ENCODE measurements at places on chromosomes 3 and 15. TPM values are rescaled to one million over a fixed set of nuclear protein-coding genes. Genes with fewer than 3 reads are reported as not detected.

The CD200R1 gene
- 0.93 TPM for total RNA-seq

GRCh38 chr3:13652728-13653127 is 103.8 kb downstream of the FBLN2 start:
- H3K27ac ChIP-seq, result no peak overlapping the region
- H3K36me3 ChIP-seq, result no peaks in the 10 kb centered on the region
- peaks cover 27% of the 10 kb centered on the region for H3K27me3 ChIP-seq
- DNase-seq, result no peak
- H3K4me3 ChIP-seq, result no peak overlapping the region

The SLC2A2 gene
- total RNA-seq, result 123 TPM

DNA sequence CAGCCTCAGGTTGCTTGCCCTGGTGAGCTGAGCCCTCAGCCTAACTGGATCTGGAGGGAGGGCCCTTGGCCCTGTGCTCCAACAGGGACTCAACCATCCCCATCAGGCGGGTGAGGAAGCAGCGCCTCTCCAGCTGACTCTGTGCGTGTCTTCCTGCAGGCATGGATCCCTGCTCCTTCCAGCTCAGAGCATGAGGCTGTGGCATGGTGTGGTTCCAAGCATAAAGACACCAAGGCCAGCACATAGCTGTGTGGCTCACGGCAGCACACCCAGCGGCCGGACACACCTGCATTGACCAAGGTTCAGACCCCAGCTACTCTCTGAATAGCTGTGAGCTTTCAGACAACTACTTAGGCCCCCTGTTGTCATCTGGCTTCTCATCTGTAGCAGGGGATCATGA is 131.0 kb upstream of the PLXNA1 start:
- H3K27ac ChIP-seq, result no peak overlapping the region
- no peaks in the 10 kb centered on the region for H3K36me3 ChIP-seq
- no peaks in the 10 kb centered on the region for H3K27me3 ChIP-seq
- DNase-seq, result no peak
- H3K4me1 ChIP-seq, result peaks cover 15% of the 10 kb centered on the region

DNA sequence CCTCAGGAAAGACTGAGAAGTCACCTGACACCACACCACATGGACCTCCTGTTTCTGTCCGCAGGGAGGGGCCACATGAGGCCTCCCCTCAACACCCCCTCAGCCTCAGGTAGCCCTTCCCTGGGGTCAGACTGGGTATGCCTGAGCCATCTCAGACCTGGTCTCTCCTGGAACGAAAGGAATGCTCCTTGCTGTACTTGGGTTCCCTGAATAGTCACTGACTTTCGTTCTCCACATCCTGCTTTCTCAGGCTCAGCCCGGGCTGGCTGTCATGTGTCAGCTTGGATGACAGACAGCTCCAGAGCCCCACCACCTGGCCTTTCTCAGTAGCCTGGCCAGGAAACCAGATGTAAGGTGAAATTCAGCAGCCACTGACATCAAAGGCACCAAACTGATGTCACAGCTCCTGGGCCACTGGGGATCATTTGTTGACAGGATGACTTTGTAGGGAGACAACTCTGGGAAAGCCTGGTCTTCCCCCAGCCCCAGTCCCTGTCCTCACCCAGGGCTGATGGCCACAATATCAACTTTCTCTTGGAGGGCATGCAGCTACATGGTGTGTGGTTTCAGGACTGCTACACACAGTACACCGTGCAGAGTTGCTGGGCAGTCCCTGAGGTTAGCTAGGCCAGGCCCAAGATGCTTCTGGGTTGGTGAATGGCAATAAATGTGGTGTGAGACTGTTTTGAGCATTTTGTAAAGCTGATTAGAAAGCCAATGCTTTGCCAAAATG is 141.4 kb upstream of the MRPS22 start:
- no peaks in the 10 kb centered on the region for H3K36me3 ChIP-seq
- no peaks in the 10 kb centered on the region for H3K4me1 ChIP-seq
- H3K4me3 ChIP-seq, result no peak overlapping the region
- peak; percentile 78 for DNase-seq
- peaks cover 6% of the 10 kb centered on the region for H3K27me3 ChIP-seq
- no peak overlapping the region for H3K27ac ChIP-seq

The NPAP1 gene
- total RNA-seq, result 1.2 TPM

DNA sequence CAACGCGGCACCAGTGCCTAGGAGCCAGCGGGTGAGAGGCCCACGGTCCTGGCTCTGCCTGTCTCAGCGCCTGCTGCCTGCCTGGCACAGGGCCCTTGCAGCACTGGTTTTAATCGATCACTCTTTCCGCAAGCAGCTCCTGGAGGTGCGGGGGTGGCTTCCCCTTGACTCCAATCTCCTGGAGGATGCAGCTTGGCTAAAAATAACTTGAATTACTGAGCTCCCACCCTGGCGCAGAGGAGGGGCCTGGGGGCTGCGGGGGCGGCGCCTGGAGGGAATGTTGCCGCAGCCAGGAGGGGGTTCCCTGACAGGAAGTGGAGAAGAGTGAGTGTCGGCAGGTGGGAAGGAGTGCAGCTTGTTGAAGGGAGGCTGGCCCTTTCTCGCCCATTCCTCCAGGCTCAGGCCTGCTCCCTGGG is 9.9 kb upstream of the RPL29 start:
- peak overlapping the region; percentile 20 for H3K27ac ChIP-seq
- H3K27me3 ChIP-seq, result no peaks in the 10 kb centered on the region
- no peak overlapping the region for H3K4me3 ChIP-seq
- peaks cover 19% of the 10 kb centered on the region for H3K4me1 ChIP-seq

- no peaks in the 10 kb centered on the region for H3K4me1 ChIP-seq
- no peaks in the 10 kb centered on the region for H3K27me3 ChIP-seq
- no peak for DNase-seq
- no peak overlapping the region for H3K4me3 ChIP-seq
- no peak overlapping the region for H3K27ac ChIP-seq
These were observed 9.6 kb downstream of the LSM3 start for GRCh38 chr3:14188041-14188754.

DNA sequence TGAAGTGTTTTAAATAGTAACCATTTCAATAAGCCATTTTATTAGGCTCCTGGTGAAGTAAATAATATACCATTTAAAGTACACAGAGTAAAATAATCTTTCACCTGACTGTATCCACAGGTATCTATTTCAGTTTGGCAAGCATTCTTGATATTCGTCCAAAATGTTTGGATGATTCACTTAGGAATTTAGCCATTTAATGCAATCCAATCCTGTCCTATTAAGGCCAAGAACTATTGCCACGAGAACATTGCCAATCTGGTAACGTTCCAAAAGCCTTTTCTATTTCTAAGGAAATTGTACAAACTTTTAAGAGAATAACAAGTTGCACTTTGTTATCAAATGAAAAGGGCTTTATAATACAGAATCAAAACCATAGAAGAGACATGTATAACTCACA is 209.8 kb upstream of the THRB start:
- no peak overlapping the region for H3K27ac ChIP-seq
- H3K36me3 ChIP-seq, result no peaks in the 10 kb centered on the region
- DNase-seq, result no peak
- no peaks in the 10 kb centered on the region for H3K27me3 ChIP-seq
- H3K4me1 ChIP-seq, result no peaks in the 10 kb centered on the region

- no peak overlapping the region for H3K4me3 ChIP-seq
- no peaks in the 10 kb centered on the region for H3K27me3 ChIP-seq
- H3K27ac ChIP-seq, result no peak overlapping the region
- DNase-seq, result no peak
These were observed 11.7 kb upstream of the CCK start for GRCh38 chr3:42277676-42278075.

DNA sequence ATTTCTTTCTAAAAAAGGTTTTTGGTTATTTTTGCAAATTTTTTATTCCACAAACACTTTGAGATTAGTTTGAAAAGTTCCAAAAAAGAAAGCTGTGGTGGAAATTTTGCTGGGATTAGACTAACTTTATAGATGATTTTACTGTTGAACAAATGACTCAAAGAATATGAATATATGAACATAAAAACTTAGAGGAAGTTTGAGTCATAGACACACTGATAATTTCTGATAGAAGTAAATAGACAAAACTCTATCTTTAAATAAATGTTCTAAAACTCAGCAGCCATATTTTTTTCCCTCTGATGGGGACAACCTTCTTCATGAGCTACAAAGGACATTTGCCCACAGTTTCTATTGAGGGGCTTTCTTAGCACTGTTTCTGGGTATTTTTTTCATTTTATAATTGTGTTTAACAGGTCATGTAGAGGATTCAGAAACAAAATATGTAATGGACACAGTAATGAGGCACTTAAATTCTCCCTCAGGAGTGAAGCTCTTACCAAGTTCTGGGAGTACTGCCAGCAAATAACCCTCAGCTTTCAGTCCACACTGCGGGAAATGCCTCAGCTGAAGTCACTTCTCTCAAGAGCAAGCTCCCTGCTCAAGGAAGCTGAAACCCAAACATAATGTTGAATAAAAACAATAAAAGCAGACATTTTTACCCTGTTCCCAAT is 157.6 kb downstream of the NFKBIZ start:
- peak; percentile 43 for DNase-seq
- no peak overlapping the region for H3K4me3 ChIP-seq
- no peaks in the 10 kb centered on the region for H3K4me1 ChIP-seq
- H3K27me3 ChIP-seq, result no peaks in the 10 kb centered on the region
- peak overlapping the region; percentile 68 for H3K27ac ChIP-seq

DNA sequence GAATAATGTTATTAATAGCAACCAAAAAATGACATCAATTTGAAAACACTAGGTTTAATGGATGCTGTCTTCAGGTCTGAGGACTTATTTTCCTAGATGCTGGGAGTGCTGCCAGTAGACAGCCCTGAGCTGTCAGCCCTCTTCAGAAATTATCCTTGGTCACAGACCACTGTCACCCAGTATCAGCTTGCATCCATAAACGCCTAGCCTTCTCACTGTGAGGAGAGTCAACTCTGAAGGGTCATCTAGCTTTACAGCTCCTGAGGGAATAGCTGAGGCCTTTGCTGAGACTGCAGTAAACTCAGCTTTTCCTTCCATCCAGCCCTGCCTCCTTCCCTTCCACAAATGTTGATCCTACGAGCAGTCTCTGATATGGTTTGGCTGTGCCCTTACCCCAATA is 19.4 kb upstream of the MNS1 start:
- no peak overlapping the region for H3K27ac ChIP-seq
- no peaks in the 10 kb centered on the region for H3K27me3 ChIP-seq
- H3K4me1 ChIP-seq, result no peaks in the 10 kb centered on the region
- no peaks in the 10 kb centered on the region for H3K36me3 ChIP-seq

The MED12L gene
- total RNA-seq, result 2.7 TPM

GRCh38 chr3:172260381-172260780 is 187.9 kb downstream of the GHSR start:
- no peak overlapping the region for H3K27ac ChIP-seq
- H3K27me3 ChIP-seq, result no peaks in the 10 kb centered on the region
- no peak overlapping the region for H3K4me3 ChIP-seq
- no peaks in the 10 kb centered on the region for H3K36me3 ChIP-seq

DNA sequence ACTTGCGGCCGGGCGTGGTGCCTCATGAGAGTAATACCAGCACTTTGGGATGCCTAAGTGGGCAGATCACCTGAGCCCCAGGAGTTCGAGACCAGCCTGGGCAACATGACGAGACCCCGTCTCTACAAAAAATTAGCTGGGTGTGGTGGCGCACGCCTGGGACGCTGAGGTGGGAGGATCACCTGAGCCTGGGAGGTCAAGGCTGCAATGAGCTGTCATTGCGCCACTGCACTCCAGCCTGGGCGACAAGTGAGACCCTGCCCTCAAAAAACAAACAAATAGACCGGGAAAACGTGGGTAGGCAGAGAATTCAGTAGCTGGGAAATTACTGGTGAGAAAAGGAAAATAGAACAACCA is 667 bp downstream of the UMPS start:
- H3K4me1 ChIP-seq, result peaks cover 12% of the 10 kb centered on the region
- no peaks in the 10 kb centered on the region for H3K27me3 ChIP-seq
- H3K27ac ChIP-seq, result peak overlapping the region; percentile 91
- peak overlapping the region; percentile 62 for H3K4me3 ChIP-seq

GRCh38 chr15:78977091-78977571 is 32.3 kb upstream of the CTSH start:
- H3K27ac ChIP-seq, result no peak overlapping the region
- no peaks in the 10 kb centered on the region for H3K36me3 ChIP-seq
- H3K27me3 ChIP-seq, result no peaks in the 10 kb centered on the region
- H3K4me3 ChIP-seq, result no peak overlapping the region
- DNase-seq, result no peak

DNA sequence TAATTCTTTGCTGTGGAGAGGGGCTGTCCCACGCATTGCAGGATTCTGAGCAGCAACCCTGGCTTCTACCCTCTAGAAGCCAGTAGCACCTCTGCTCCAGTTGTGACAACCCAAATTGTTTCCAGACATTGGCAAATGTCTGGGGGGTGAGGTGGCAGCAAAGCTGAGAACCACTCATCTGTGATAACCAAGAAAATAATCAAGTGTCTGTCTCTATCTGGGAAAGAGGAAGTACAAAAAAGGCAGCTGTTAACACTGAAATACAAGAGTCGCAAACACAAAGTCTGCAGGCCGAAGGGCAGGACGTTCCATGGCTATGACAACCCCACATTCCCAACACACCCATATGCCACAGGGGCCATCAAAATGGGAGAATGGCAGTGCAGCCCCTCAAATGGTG is 42.2 kb upstream of the GNB5 start:
- no peak overlapping the region for H3K27ac ChIP-seq
- H3K27me3 ChIP-seq, result no peaks in the 10 kb centered on the region
- no peak for DNase-seq
- no peaks in the 10 kb centered on the region for H3K4me1 ChIP-seq
- H3K36me3 ChIP-seq, result no peaks in the 10 kb centered on the region

GRCh38 chr3:37262816-37263393 is 88.5 kb upstream of the LRRFIP2 start:
- no peak for DNase-seq
- H3K4me3 ChIP-seq, result no peak overlapping the region
- no peaks in the 10 kb centered on the region for H3K27me3 ChIP-seq
- H3K36me3 ChIP-seq, result no peaks in the 10 kb centered on the region
- H3K4me1 ChIP-seq, result no peaks in the 10 kb centered on the region

- no peak overlapping the region for H3K27ac ChIP-seq
- no peak for DNase-seq
- H3K4me1 ChIP-seq, result peaks cover 23% of the 10 kb centered on the region
- H3K4me3 ChIP-seq, result no peak overlapping the region
These were observed 113.9 kb downstream of the SRGAP3 start for GRCh38 chr3:9135526-9135925.

The AGBL1 gene
- total RNA-seq, result not detected

The VGLL3 gene
- 22.2 TPM for total RNA-seq

The NEK10 gene
- 2.0 TPM for total RNA-seq

DNA sequence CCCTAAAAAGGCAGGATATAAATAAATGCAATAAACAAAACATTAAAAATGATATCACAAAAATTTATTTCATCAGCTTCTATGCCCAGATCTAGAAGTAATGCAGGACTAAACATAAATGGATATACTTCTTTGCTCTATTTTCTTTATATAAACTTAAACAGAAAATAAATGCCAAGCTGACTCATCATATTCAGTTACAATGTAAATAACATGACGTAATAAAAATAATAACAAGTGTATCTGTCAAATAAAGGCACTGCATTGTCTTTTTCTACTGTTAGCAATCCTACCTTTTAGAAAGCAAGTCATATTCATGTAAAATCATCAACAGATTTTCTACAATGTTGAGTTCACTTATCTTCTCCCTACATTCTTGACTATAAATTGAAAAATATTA is 61.6 kb downstream of the NEK10 start:
- H3K36me3 ChIP-seq, result no peaks in the 10 kb centered on the region
- H3K27me3 ChIP-seq, result peaks cover 3% of the 10 kb centered on the region
- no peak overlapping the region for H3K4me3 ChIP-seq
- no peak overlapping the region for H3K27ac ChIP-seq
- no peaks in the 10 kb centered on the region for H3K4me1 ChIP-seq

The DUT gene
- 50.9 TPM for total RNA-seq

- H3K4me3 ChIP-seq, result no peak overlapping the region
- DNase-seq, result no peak
- no peaks in the 10 kb centered on the region for H3K36me3 ChIP-seq
- no peaks in the 10 kb centered on the region for H3K4me1 ChIP-seq
- no peak overlapping the region for H3K27ac ChIP-seq
- no peaks in the 10 kb centered on the region for H3K27me3 ChIP-seq
These were observed 39.5 kb downstream of the TMEM108 start for GRCh38 chr3:133077688-133078087.
